AG08395 (cell line): ENCODE measurements at places on chromosomes 2 and 18.

GRCh38 chr18:56831988-56832387 is 180.8 kb downstream of the WDR7 start:
- no peak for DNase-seq

GRCh38 chr2:142745691-142746090 is 131.8 kb upstream of the KYNU start:
- no peak for DNase-seq

DNA sequence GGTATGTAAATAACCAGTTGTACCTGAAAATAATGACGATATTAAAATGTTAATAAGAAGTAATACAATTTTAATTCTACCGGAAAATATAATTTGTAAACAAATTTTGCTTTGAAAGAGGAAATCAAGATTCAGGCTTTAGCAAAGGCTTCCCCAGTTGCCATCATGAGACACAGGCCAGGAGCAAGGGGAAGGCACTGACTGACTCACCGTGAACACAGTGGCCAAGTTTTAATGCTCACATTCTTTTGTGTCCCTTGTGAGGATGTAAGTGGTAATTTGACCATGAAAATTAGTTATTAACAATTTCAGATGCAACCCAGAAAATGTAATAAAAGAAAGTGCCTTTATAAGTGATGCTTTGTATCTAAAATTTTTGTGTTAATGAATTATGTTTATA is 164.1 kb downstream of the GREB1L start:
- DNase-seq: peak; percentile 51

GRCh38 chr2:68853915-68854314 is 17.3 kb downstream of the BMP10 start:
- no peak for DNase-seq

GRCh38 chr2:150030436-150031190 is 443.0 kb upstream of the MMADHC start:
- no peak for DNase-seq

- no peak for DNase-seq
These were observed 35.5 kb upstream of the SP5 start for GRCh38 chr2:170679607-170680079.

DNA sequence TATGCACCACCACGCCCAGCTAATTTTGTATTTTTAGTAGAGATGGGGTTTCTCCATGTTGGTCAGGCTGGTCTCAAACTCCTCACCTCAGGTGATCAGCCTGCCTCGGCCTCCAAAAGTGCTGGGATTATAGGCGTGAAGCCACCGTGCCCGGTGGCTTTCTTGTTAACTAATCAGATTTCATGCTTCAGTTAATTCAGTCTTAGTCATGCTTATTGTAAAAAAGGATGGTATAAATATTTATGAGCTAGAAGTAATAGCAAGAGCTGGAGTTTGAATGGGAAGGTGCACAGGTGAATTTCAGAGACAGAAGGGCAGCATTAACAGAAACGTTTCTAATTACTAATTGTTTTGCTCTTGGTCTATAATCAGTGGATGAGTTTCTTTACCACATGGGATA is 10.3 kb downstream of the GEMIN6 start:
- no peak for DNase-seq

GRCh38 chr18:77133835-77134496 is 1.4 kb upstream of the MBP start:
- DNase-seq: peak; percentile 31

- no peak for DNase-seq
These were observed 293.2 kb downstream of the ALK start for GRCh38 chr2:29628108-29628745.

- no peak for DNase-seq
These were observed 69.4 kb upstream of the MMADHC start for GRCh38 chr2:149656996-149657395.

GRCh38 chr2:238512247-238512867 is 85.6 kb downstream of the ASB1 start:
- DNase-seq: no peak

GRCh38 chr2:182730486-182730885 is 14.4 kb downstream of the DNAJC10 start:
- no peak for DNase-seq

DNA sequence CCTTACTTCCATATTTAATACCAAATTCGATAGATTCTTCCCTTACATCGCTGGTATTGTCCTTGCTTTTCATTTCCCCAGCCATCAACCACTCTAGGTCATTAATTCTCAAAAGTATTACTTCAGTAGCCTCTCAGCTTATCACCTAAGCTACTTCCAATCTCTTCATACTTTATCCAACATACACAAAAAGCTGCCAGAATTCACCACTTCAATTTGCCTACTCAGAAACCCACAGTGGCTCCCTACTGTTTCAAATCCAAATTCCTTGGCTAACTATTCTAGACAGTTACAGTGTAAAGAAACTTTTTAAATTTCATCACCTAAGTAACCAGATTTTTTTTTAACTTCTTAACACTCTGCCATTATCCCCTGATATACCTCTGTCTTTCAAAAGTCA is 4.7 kb downstream of the SLC25A12 start:
- no peak for DNase-seq
